Stimulated activated CD4-positive, alpha-beta T cell treated with anti-CD3 and anti-CD28 coated beads, TNF-alpha, amount 100 ng/mL, for 48 hours (primary cell): ENCODE measurements at places on chromosomes 1 and 21.

- no peak for DNase-seq
Measured at GRCh38 chr1:10471411-10472219, 714 bp downstream of the DFFA start.

- DNase-seq, result no peak
Measured at GRCh38 chr1:68229650-68230483, 2.5 kb downstream of the WLS start.

GRCh38 chr1:224113545-224113917, 380 bp upstream of the FBXO28 start:
- no peak for DNase-seq

DNA sequence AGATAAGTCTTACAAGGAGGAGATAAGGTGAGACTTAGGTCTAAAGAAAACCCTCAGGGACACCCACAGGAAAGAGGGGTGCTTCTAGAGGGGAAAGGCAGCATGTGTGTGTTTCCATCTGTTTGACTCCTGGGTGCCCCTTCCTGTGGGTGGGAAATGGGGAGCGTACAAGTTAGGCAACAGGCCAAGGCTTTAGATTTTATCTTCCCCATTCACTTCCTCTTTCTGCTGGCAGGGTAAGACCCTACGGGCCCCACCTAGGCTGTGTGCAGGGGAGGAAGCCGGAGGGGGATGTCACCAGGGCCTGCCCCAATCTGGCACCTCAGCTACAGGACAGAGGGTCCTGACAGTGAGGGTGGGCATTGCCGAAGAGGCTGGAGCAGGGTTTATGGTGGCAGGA, 2.5 kb upstream of the OLIG1 start:
- DNase-seq, result no peak

GRCh38 chr21:43985690-43986251, 26.3 kb upstream of the TRAPPC10 start:
- DNase-seq, result no peak

DNA sequence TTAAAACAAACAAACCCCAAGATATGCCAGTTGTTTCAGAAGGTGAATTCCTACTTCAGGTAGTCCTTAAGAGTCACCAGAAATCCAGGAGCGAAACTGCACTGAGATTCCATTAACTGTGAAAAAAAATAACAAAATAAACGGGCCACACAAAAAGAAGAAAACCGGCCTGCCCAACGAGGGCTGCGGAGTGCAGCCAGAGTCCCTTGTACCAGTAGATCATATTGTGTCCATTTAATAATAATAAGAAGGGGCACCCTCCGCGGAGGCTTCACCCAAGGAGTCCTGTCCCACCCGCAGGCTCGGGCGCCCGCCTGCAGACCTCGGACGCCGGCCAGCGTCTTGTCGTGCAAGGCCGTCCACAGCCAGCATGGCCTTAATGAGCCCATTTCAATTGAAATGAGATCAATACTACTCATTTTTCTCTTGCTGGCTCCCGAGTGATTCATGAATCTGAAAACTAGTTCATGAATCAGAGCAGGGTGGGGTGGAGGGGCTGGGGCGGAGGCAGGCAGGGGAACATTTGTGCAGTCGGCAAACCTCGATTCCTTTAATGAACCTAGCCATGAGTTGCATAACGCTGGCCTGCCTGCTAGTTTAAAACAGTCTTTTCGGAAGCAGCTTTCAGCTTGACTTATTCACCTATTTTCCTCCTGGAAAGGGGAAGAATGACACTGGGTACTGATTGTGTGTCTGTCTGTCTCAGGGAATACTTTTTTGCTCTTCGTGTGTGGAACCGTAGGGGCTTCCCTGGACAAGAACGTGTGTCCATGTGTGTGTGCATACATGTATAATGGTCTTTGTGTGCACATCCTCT, 113.1 kb upstream of the IRF2BP2 start:
- peak; percentile 55 for DNase-seq

- no peak for DNase-seq
Measured at GRCh38 chr21:45826676-45827301, 154.8 kb upstream of the COL6A1 start.

DNA sequence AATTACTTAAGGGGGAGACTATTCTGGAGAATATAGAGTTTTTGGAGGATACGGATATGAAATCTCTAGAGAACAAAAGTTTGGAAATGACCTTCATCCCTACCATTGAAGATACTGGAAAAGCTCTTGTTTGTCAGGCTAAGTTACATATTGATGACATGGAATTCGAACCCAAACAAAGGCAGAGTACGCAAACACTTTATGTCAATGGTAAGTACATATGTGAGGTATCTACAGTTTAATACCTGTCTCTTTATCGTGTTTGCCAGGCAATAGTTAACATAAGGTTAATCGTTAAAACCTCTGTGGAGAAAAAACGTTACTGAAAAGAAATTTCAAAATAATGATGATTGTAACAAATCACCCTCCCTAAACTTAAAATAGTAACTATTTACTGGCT, 11.8 kb downstream of the VCAM1 start:
- no peak for DNase-seq

GRCh38 chr21:14617871-14618270, 71.8 kb upstream of the SAMSN1 start:
- DNase-seq, result no peak

DNA sequence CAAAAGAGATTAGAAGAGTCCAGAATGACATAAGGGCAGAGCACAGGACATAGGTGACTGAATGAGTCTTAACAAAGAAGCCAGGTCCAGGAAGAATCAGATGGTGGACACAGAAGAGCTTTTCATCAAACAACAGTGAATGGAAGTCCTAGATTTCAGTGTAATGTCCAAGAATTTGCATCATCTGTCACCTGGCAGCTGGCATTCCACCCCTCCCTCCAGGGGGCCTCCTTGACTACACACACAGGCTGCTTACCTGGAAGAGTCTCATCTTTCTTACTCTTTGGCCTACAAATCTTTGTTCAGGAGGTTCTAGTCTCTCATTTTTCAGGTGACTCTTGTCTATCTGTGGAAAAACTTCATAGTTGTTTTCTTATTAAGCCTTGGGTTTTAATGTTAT, 36.2 kb downstream of the GORAB start:
- DNase-seq, result no peak

DNA sequence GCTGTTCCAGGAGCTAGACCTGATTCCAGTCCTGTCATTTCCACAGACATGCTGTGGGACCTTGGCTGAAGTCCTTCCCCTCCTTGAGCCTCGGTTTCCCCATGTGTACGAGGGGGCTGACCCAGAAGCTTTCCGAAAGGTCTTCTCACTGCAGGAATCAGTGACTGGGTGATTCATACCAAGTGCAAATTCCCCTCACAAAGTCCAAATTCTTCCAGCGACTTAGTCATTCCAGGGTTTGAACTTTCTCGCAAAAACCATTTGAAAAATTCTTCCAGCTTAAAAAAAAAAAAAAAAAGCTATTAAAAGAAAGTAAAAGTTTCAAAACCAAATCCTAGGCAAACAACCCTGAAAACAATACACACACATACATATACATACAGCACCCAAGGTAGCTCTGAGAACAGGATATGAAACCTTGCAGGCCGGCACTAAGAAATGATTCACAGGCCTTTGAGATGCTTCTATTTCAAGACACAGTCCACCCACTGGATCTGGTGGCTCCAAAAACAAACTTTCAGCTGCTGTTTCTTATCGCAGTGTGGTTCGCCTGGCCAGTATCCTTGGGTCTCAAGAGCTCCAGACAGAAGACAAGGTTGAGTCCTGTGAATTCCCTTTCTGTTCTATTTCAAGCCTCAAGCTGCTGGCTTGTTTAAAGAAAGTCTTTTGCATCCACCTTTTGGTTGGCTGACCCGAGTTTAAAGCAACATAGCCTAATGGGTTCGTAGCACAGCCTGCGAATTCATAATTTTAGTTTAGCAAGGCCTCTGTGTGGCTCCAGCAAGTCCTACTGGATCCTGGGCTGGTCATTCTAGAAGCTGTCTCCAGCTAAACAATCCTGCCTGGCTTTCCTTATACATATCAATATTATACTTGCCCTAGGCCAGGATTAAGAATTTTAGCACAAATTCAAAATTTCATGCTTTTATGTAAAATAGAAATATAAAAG, 18.0 kb upstream of the ID3 start:
- DNase-seq, result no peak

DNA sequence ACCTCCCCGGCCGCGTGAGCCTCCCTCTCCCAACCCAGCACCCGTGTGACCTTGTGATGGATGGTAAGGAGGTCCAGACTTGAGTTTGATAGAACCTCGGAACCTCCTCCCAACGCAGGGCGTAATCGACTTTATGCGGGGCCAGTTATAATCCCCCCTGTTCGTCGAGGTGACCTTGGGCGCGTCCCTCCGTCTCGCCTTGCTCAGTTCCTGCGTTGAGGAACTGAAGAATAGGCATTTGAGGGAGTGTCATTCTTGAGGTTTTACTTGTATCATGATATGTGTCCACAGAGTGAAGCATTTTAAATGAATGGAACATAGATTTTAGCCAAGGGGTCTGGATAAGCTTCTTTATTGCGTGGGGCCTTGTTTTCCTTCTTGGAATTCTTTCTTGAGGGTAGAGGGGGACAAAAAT, 433 bp downstream of the TIMM17A start:
- peak; percentile 16 for DNase-seq

GRCh38 chr1:30795026-30795425, 37.5 kb upstream of the LAPTM5 start:
- no peak for DNase-seq

DNA sequence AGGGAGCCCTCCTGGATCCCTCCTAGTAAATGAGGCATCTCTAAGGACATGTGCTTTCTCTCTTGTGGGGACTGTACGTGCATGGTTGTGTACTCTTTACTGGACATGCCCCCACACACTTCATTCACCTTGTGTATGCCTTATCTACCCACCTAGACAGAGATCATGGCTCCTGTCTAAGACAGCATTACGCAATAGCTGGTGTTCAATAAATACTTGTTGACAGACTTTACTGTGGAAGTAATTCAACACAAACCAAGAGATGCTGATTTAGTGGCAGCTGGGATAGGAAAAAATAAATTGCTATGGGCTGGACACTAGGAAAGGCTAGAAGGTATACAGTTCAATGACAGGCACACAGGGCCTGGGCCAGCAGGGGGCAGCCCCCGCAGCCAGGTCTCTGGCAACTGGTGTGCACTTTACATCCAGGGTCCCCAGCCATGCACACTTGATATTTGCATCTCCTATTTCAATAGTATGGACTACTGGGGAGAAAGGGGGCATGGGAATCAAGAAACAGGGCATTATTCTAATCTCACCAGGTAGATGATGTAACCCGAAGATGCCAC, 24.2 kb downstream of the TRABD2B start:
- no peak for DNase-seq

DNA sequence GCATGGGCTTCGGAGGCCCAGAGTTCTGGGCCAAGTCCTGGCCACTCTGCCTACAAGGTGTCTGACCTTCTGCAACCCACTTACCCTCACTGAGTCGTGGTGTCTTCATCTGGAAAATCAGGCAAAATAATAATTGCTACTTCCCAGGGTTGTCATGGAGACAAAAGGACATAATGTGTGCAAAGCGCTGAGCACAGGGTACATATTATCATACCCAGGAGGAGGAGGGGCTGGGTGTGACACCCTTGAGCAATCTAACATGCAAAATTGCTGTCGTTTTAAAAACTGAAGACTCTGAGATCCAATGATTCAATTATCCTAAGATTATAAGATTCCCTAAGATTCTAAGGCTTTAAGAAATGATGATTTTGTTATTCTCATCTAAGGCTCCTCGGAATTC, 459.5 kb downstream of the PTPRU start:
- DNase-seq, result no peak

- DNase-seq, result no peak
Measured at GRCh38 chr1:84505493-84506001, 639 bp upstream of the SPATA1 start.

DNA sequence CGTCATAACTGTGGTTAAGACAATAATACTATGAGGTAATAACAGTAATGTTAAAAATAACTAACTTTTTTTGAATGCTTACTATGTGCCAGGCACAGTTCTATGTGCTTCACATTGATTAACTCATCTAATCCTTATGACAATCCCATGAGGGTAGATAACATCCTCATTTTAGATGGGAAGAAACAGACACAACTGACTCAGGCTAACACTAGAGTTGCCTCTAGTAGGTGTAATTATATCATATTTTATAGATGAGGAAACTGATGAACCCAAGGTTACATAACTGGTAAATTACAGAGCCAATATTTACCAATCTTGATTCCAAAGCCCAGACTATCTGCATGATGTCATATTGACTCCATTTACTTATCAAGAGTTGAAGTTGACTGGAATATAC, 23.5 kb downstream of the SERPINC1 start:
- DNase-seq, result no peak

- no peak for DNase-seq
Measured at GRCh38 chr1:231903586-231904081, 277.0 kb downstream of the DISC1 start.

- no peak for DNase-seq
Measured at GRCh38 chr1:166136699-166137401, 30.0 kb downstream of the FAM78B start.

GRCh38 chr1:64599242-64599641, 129.3 kb downstream of the CACHD1 start:
- no peak for DNase-seq

- no peak for DNase-seq
Measured at GRCh38 chr1:62613890-62614289, 16.6 kb downstream of the ANGPTL3 start.

DNA sequence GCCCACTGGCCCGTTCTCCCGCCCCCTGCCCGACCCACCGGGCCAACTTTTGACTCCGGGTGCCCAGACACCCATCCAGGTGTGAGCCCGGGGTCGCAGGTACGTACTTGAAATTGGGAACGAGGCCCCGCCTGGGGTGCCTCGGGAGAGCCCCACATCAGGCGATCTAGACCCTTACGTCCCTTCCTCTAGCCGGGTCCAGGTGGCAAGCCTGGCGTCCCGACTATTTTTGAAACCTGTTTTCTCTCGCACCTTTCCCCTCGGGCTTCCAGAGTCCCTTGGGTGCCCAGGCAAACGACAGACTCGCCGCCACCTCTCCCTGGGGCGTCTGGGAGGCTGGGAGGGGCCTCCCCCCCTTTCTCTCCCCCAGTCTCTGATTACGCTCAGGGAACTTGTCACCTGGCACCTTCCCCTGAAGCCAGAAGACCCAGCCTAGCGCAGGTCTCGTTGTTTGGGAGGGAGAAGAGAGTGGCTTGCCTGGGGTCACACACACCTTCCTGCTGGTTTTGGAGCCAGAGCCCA, 898 bp downstream of the LDLRAP1 start:
- no peak for DNase-seq

- no peak for DNase-seq
Measured at GRCh38 chr1:197995408-197996258, 78.5 kb downstream of the LHX9 start.

DNA sequence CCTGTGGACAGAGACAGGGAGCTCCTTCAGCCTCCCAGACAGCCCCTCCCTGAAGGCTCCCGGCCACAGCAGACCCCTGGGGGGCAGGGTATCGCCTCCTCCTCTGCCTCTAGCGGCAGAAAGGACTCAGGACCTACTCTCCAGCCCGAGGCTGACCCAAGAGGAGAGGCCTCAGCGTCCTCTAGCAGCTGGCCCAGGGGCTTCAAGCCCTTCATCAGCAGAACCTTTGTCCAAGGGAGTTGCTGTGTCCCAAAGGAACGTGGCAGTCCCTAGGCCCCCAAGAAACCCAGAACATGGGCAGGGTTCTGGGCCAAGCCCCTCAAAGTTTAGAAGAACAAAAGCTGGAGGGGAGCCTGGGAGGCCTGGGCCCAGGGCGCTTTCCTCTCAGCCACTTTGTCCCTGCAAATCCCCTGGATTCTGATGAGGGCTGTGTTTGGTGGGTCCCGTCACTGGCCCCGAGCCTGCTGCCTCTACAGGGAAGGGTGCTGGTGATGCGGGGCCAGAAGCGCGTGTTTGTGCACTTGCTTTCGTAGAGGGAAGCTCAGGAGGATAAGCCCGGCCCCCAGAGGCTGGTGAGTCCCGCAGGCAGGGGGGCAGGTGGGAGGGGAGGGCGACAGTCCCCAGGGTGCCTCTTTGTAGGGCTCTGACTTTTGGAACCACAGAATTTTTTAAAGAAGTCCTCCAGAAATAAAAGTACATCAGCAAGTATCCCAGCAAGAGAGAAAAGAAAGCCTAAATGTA, 13.3 kb downstream of the ITGB2 start:
- DNase-seq, result no peak
